K562 (cell line): ENCODE measurements at places on chromosomes 5 and 9. TPM values are rescaled to one million over a fixed set of nuclear protein-coding genes. Genes with fewer than 3 reads are reported as not detected.

The ALDH1A1 gene
- 24.4 and 27.0 TPM in 2 replicates for total RNA-seq

The SETD9 gene
- total RNA-seq = 11.8 and 16.1 TPM in 2 replicates

The ARHGEF39 gene
- 15.1 and 16.1 TPM in 2 replicates for total RNA-seq

The DMGDH gene
- total RNA-seq = 0.51 and 0.58 TPM in 2 replicates

The PDGFRB gene
- 0.51 and 0.86 TPM in 2 replicates for total RNA-seq

The GABRP gene
- 0.13 TPM in 1 of 2 replicates, not detected in the other for total RNA-seq

The CNTNAP3B gene
- total RNA-seq = 0.74 and 1.00 TPM in 2 replicates

The PTGS1 gene
- total RNA-seq = 7.2 and 9.1 TPM in 2 replicates

The TMEM8B gene
- total RNA-seq = 1.3 and 2.2 TPM in 2 replicates

The OR1Q1 gene
- total RNA-seq = not detected in 2 replicates

The RMI1 gene
- 14.6 and 15.7 TPM in 2 replicates for total RNA-seq

The ARSI gene
- 0.04 TPM in 2 replicates for total RNA-seq

The TOR4A gene
- total RNA-seq = 45.8 and 49.2 TPM in 2 replicates

The GPR21 gene
- 0.16 TPM in 1 of 2 replicates, not detected in the other for total RNA-seq

The PCDHB14 gene
- not detected in 2 replicates for total RNA-seq

The WNT8A gene
- total RNA-seq = not detected in 2 replicates

The NDST1 gene
- total RNA-seq = 43.2 and 47.9 TPM in 2 replicates

The CRHBP gene
- total RNA-seq = not detected in 2 replicates

The RASEF gene
- 0.13 and 0.20 TPM in 2 replicates for total RNA-seq

The SPINK1 gene
- total RNA-seq = 2.2 and 2.8 TPM in 2 replicates

The UNC5A gene
- not detected in 2 replicates for total RNA-seq

The PLAC8L1 gene
- total RNA-seq = 0.27 TPM in 1 of 2 replicates, not detected in the other

The FOXD4 gene
- 0.76 and 1.0 TPM in 2 replicates for total RNA-seq

The TXNDC8 gene
- total RNA-seq = not detected in 2 replicates

The SH3GL2 gene
- not detected in 2 replicates for total RNA-seq

The CBY3 gene
- total RNA-seq = not detected in 2 replicates

The FLT4 gene
- 0.24 and 0.47 TPM in 2 replicates for total RNA-seq

The CATSPER3 gene
- 0.34 and 0.49 TPM in 2 replicates for total RNA-seq

The ELL2 gene
- 16.2 and 23.1 TPM in 2 replicates for total RNA-seq

The FBP2 gene
- not detected in 2 replicates for total RNA-seq

The SPINK6 gene
- total RNA-seq = not detected in 2 replicates

The DMRT3 gene
- not detected in 2 replicates for total RNA-seq

The GZMA gene
- total RNA-seq = not detected in 2 replicates

The TAF1L gene
- total RNA-seq = 0.02 TPM in 2 replicates

The CKMT2 gene
- total RNA-seq = not detected in 2 replicates

The PALM2AKAP2 gene
- not detected in 2 replicates for total RNA-seq

The DNAI1 gene
- not detected in 2 replicates for total RNA-seq

The CLIC3 gene
- 0.18 and 0.29 TPM in 2 replicates for total RNA-seq

The SLC36A2 gene
- not detected in 2 replicates for total RNA-seq

The MED10 gene
- total RNA-seq = 52.0 and 62.3 TPM in 2 replicates

The CAVIN4 gene
- total RNA-seq = 0.18 and 0.20 TPM in 2 replicates

The GFI1B gene
- 73.4 and 75.7 TPM in 2 replicates for total RNA-seq

The SPATA31C1 gene
- total RNA-seq = 0.07 TPM in 1 of 2 replicates, not detected in the other

The GCNT1 gene
- total RNA-seq = 0.11 and 0.42 TPM in 2 replicates

The IFNA2 gene
- total RNA-seq = not detected in 2 replicates
